ENCODE measurements at places on chromosomes 13 and 19.

GRCh38 chr13:28049880-28050875 is 50.2 kb downstream of the FLT3 start:
- no peak for DNase-seq

- no peak for DNase-seq
Observed at GRCh38 chr13:21636656-21637055, 32.7 kb upstream of the MICU2 start.

GRCh38 chr19:3184847-3185460 is 776 bp upstream of the NCLN start:
- peak; percentile 31 for DNase-seq

DNA sequence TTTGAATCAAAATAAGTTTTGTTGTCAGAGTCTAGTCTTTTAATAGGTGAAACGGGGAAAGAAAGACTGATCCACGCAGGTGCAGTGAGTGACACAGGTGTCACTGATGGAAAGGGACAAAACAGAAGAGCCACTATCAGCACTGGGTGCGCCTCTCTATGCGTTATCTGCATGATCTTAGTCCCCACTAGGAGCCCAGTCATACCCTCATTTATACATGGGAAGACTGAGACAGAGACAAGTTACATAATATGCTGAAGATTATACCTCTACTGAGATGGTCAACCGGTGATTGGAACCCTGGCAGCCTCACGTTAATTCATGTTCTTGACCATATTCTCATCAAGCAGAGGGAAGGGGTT is 3.4 kb downstream of the LRCH1 start:
- no peak for DNase-seq

GRCh38 chr13:23956106-23956505 is 58.8 kb upstream of the C1QTNF9B start:
- DNase-seq, result peak; percentile 77

DNA sequence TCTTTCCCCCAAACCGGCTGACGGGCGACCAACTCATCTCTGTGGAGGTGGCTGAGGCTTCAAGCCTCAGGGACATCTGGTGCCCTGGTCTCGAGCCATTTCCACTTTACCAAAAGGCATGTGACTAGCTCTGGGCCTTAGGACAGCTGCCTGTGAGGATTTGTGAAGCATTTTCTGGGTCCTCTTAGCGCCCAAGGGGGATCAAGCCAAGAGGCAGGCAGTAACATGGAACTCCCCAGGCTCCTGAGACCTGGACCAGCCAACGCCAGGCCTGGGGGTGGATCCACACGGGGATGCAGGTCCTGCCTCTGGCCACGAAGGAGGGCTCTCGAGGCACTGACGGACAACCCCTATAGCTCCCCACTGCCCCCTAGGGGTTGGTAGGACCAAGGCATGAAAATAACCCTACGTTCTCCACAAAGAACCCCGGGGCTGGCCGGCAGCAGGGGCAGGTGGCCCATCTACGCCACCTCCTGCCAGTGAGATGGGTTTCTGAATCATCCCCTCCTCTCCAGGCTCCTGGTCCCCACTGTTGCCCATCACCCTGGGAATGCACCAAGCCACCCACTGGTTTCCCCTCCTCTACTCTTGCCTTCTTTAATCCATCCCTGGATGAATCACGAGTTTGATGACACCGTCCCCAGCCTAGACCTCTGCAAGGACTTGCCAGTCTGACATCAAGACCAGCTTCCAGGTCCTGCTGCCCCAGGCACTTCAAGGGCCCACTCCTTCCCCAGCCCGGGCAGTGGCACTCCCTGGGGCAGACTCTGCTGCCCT is 7.0 kb upstream of the MYDGF start:
- DNase-seq, result peak; percentile 27

- no peak for DNase-seq
Observed at GRCh38 chr19:16522559-16523377, 19.5 kb downstream of the CHERP start.

DNA sequence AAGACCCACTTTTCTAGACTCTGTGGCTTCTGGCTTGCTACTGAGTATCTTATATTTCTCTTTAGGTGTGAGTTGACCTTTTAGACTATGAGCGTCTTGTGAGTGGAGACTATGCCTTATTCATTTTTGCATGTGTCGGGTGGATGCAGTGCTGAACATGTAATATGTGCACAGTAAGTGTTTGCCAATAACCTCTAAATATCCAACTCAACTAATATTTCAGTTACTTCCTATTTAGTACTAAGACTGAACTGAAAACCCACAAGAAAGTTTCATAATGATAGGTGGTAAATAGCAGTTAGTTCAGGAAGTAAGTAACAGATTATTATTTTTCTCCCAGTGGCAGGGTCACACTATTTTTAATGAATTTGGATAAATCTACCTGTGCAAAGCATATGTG is 269.3 kb downstream of the KCNRG start:
- DNase-seq, result no peak

DNA sequence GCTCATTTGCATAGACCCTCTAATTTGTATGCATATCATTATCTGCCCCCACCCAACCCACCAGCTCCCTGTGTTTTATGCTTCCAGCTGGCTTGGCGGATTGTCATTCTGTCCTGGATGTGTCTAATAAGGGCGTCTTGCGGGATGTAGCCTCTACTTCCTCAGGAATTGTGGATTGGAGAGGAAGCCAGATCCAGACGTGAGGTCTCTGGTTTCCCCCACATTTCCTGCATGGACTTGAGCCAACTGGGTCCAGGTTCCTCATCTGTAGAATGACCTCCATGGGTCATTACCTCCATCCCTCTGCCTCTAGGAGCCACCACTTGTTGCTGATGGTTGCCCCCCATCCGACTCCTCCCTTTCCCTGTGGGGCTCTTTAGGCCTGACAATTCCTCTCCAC is 7.3 kb downstream of the TNFSF14 start:
- no peak for DNase-seq

DNA sequence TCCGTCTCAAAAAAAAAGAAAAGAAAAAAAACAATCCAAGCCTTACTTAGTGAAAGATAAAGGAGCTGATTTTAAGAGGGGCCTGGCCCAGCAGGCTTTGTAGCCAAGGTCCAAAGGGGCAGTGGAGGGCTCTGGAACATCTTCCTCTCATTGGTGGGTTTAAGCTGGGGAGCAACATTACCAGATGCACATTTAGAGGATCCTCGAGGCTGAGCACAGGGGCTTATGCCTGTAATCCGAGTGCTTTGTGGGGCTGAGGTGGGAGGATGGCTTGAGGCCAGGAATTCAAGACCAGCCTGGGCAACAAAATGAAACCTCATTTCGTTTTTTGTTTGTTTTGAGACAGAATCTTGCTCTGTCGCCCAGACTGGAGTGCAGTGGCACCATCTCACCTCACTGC is 8.0 kb upstream of the TMEM160 start:
- no peak for DNase-seq

- DNase-seq, result no peak
Observed at GRCh38 chr13:109904218-109904617, 117.8 kb upstream of the IRS2 start.

DNA sequence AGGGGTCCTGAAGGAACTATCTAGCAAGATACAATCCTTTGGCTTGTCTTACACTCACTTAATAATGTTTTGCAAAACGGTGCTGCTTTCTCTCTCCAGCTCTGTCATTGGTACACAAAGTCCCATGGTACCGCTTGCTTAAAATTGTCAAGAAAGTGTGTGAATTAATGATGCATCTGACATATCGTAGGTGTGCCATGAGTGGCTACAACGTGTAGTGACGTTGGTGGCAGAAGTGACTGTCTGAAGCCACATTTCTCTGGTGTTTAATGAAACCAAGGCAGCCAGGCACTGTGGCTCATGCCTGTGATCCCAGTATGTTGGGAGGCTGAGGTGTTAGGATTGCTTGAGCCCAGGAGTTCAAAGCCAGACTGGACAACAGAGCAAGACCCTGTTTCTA is 2.6 kb downstream of the HSH2D start:
- DNase-seq, result no peak

- DNase-seq, result no peak
Observed at GRCh38 chr19:2488942-2489731, 13.2 kb downstream of the GADD45B start.

DNA sequence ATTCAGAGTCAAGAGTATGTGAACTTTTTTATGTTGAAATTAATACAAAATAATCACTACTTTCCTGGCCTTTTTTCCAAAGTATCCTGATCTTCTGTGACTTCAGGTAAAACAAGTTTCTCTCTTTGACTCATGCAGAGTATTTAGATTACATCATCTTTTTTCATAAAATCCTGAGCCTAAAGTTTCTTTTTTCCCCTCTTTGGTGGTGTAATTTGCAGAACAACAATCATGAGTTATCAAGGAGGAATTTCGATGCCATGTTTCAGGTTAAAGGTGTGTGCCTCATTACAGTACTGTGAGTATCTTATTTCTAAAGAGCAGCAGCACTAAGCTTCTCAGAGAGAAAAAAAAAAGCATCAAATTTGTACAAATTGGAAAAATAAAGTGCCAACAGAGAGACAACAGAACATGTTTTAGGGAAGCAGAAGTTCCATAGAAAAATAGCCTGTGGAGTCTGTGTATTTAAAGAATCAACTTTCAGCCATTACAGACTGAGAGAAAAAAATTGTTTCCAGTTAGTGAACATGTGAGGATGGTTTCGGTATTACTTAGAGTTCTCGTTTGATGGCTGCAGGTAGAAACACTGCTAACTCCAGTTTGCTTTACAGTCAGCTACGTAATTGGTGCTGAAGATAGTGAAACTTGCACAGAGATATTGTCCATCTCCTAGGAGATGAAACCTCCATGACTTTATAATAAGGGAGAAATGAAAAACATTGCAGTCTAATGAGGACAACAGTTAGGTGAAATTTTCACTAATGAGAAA is 78.1 kb upstream of the PCDH9 start:
- DNase-seq, result peak; percentile 68

DNA sequence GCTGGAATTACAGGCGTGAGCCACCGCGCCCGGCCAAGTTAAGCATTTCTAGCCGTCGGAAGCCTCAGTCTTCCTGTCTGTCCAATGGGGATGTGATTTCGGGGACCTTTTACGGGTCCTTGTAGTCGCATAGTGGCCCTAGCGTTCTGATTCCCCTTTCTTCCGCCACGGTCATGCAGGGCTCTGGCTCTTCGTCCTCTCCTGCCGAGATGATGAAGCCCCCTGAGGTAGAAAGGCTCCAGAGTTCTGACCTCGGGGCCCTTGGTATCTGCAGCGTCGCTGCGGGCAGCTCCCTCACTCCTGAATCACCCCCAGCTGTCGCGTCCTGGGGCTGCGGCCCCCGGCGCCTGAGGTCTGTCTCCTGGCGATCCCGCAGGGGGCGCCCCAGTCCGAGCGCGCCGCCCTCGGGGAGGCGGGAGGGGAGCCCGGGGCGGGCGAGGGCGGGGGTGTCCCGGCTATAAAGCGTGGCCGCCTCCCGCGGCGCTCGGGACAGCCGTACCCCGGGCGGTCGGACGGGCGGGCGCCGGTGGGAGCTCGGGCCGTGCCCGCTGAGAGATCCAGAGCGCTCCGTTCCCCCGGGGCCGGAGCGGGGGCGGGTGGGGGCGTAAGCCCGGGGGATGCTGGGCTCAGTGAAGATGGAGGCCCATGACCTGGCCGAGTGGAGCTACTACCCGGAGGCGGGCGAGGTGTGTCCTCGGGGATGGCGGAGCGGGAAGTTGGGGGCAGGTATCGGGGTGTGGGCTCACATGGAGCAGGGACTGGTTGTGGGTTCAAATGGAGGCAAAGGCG is at the start of gene FOXA3:
FOXA3 (plus strand) TSS at position 487 of the 789 bp plus-strand sequence; CDS start at position 618, 131 bp downstream.
- no peak for DNase-seq

- no peak for DNase-seq
Observed at GRCh38 chr13:20053891-20054290, 95.4 kb downstream of the ZMYM2 start.

GRCh38 chr13:53848366-53848961 is 819.9 kb downstream of the OLFM4 start:
- no peak for DNase-seq

DNA sequence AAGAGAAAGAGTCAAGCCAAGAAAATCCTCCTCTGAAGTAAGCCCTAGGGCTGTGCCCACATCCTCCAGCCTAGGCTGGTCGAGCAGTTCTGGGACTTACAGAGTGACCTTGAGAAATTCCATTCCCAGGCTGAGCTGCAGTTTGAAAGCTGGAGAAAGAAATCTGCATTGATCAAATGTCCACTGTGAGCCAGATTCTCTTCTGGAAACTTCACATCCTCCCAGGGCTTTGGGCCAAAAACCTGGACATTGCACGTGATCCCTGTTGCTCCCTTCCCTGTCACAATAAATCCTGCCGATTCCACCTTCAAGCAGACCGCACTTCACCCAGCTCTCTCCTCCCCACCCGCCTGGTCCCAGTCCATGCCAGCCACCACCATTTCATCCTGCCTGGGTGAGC is 15.7 kb downstream of the TMEM143 start:
- no peak for DNase-seq

DNA sequence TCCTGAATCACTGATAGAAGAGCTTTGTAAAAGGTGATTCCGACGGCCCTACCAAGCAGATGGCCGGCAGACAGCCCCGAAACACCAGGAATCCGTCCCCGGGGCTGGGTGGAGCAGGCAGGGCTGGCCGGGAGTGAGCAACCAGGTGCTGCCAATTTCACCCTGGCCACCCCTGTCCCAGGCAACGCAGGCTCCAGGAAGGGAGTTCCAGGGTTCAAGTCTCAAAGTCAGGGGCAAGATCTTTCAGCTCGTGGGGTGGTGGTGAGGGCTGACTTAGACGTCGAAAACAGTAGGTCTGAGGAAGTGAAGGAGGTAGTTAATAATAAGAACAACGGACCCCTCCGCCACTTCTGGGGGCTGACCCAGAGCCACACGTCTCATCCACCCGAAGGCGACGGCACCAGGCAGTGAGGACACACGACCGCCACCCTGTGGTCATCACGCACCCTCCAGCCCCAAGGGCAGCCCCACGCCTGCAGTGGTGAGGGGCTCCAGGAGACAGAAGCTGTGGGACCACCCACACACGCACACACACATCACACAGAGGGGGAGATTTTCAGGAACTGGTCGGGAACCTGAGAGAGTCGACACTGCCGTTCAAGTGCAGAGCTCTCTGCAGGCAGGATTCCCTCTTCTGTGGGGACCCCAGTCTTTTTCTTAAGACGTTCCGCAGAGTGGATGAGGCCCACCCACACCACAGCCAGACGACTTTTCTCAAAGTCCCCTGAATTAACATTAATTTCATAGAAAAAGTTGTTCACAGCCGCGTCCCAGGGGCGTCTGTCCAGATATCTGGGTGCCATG is 67.2 kb downstream of the SPACA7 start:
- no peak for DNase-seq

DNA sequence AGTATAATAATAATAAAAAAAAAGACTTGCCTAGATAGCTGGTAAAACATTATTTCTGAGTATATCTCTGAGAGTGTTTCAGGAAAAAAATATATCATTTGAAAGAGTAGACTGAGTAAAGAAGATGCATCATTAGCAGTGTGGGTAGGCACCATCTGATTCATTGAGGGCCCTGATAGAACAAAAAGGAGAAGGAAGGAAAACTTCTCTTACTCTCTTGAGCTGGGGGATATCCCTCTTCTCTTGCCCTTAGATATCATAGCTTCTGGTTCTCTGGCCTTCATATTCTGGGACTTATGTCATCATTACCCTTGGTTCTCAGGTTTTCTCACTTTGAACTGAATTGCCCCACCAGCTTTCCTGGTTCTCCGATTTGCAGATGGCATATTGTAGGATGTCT is 177.6 kb upstream of the EDNRB start:
- DNase-seq, result no peak

- no peak for DNase-seq
Observed at GRCh38 chr19:33796164-33796875, at the start of gene KCTD15. Gene KCTD15, plus strand, starts transcription at chr19:33796870. Its CDS starts 3,585 bp downstream, at chr19:33800455.

- no peak for DNase-seq
Observed at GRCh38 chr13:92300651-92301050, 902.2 kb downstream of the GPC5 start.

- DNase-seq, result peak; percentile 66
Observed at GRCh38 chr19:55165952-55166529, 372 bp downstream of the DNAAF3 start.

- no peak for DNase-seq
Observed at GRCh38 chr19:17673937-17674799, 14.0 kb downstream of the UNC13A start.
